ENCODE measurements at places on chromosomes 5 and 9.

DNA sequence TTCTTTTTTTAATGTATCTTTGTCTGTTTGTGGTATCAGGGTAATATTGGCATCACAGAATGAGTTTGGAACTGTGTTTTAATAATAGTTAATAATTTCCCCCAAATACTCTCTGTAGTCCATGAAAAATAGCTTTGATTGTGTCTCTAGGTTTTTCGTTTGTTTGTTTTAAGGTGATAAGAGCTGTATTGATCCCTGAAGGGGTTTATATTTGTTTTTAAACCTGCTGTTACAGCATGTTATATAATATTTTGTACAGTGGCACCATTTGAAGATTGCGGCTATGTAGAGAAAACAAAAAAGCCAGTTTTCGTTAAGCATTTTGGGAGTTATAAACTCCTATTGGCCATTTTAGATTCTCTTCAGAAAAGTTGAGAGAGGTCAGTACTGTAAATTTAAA lies 15.7 kb downstream of the PAM start:
- no peak for DNase-seq

- no peak for DNase-seq
Measured at GRCh38 chr5:107154593-107154992, 516.1 kb downstream of the EFNA5 start.

DNA sequence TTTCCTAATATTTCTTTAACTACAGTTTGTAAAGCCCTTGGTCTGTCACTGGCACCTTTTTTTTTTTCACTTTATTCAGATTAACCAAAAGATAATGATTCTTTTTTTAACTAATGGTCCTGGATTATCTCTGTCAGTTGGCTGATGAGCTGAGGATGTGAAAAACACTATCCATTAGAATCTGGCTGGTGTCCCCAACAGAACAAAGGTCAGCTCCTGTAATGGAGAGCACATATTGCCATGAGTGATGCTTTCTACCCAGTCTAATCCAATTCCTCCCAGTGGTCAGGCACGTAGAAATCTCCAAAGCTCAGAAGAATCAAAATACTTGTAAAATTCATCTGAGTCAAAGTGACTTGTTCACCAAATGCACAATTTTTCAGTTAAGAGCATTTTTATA lies 491.7 kb upstream of the PIK3R1 start:
- no peak for DNase-seq

DNA sequence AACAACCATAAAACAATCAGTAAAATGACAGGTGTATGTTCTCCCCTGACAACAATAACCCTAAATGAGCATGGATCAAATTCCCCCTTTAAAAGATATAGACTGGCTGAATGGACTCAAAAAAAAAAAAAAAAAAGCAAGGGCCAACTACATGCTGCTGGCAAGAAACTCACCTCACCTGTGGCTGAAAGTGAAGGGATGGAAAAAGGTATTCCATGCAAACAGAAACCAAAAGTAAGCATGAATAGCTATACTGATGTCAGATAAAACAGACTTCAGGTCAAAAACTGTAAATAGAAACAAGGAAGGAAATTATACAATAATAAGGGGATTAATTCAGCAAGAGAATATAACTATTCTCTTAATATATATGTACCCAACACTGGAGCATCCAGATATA lies 54.2 kb upstream of the SSBP2 start:
- DNase-seq = no peak

- no peak for DNase-seq
Measured at GRCh38 chr9:121348221-121348620, 21.8 kb downstream of the STOM start.

- no peak for DNase-seq
Measured at GRCh38 chr9:114061830-114062474, 16.1 kb downstream of the AMBP start.

- DNase-seq = no peak
Measured at GRCh38 chr5:156678484-156678883, 171.6 kb upstream of the PPP1R2B start.

DNA sequence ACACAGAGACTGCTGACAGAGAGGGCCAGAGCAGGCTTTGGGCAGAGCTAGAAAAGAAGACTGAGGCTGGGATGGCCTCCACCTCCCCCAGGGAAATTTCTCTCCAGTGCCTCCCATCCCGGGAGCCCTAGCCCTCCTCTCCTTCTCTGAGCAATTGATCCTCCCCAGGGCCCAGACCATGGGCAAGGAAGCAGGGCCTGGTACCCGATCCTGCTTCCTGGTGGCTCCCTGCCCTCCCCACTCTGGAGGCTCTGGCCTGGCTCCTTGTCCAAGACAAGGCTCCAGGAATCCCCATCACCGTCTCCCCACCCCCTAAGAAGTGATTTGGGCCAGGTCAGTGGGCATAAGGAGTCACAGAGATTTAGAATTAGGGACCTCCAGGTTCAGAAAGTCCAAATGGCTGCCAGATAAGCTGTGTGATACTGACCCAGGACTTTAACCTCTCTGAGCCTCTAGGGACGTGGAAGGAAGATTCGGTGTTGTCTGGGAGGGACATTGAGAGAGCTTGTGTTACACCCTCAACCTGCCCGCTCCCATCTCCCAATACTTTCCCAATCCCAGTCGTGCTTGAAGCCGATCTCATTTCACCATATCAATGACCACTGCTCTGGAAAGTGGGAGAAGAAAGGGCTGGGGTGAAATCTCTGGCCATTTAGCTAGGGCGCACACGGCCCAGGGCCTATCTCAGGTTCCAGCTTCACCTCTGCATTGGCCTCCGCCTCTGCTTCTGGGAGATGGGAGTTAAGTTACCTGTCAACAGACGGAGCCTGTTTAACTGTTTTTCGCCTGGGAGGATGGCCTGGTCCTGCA lies 25.8 kb upstream of the KIF12 start:
- DNase-seq = no peak

- DNase-seq = no peak
Measured at GRCh38 chr5:16593628-16594027, 23.2 kb downstream of the RETREG1 start.

DNA sequence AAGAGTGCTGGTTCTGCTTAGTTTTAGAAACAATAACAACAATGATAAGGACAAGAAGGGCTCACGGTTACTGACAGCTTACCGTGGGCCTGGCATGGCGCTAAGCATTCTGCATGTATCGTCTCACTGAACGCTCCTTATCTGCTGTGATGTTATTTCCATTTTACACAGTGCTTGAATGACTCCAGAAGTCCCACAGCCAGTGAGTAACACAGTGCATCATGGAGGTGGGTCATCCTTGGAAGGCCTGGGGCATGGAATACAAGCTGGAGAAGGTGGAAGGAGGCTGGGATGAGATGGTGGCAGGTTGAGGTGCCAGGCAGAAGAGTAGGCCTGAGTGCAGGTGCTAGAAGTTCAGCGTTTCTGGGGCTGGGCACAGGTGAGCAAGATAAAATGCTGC lies 36.5 kb upstream of the FAT2 start:
- no peak for DNase-seq

DNA sequence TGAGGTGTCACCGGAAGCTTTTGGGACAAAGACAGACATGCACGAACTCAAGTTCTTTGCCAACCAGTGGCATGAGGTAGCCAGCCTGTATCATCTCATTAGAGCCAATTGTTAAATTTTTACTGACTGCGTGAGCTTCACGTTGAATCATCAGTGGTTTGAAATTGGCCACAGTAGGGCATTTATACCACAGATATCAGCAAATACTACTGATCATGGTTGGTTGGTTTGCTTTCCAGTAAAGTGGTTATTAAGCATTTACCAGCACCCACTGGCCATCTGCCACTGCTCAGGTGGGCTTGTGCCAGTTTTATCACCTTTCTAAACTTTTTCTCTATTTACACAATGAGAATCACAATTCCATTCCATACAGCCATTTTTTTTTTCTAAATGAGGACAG lies 28.4 kb upstream of the SHC3 start:
- no peak for DNase-seq

- no peak for DNase-seq
Measured at GRCh38 chr5:33230467-33231078, 210.2 kb upstream of the TARS1 start.

DNA sequence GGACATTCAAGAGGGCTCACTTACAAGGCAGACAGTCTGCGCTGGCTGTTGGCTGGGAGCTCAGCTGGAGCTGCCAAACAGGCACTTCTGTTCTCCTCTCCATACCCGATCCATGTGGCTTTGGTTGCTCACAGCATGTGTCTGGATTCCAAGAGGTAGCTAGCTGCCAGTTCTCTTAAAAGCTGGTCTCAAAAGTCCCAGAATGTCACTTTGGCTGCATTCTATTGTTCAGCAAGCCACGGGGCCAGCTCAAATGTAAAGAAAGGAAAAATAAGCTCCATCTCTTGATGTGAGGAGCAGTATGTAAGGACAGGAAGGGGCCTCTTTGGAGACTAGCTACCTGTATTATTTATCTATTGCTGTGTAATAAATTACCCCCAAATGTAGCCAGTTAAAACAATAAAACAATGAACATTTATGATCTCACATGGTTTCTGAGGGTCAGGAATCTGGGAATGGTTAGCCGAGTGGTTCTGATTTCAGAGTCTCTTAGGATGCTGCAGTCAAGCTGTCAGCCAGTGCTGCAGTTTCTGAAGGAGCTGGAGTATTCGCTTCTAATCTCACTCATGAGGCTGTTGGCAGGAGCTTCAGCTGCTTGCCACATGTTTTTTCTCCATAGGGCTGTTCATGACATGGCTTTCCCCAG lies 112.7 kb upstream of the CLINT1 start:
- no peak for DNase-seq

GRCh38 chr9:104977580-104977979 lies 49.6 kb upstream of the ABCA1 start:
- DNase-seq = no peak

GRCh38 chr9:35048511-35048910 lies 23.9 kb downstream of the VCP start:
- no peak for DNase-seq

DNA sequence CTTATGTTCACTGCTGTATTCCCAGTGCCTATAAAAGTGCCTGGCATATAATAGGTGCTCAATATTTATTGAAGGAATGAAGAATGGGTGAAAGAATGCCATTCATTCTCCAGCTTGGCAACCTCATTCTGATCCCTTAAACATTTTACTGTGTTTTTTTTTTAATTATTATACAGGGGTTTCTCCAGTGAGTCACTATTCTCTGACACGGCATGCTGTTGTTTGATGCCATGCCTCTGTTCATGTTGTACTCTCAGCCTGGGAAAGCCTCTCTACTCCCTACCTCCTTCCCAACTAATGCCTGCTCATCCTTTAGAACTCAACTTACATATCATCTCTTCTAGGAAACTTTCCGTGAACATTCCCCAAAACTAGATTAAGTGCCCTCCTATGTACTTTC lies 70.2 kb upstream of the PHF24 start:
- DNase-seq = no peak

- no peak for DNase-seq
Measured at GRCh38 chr5:79653843-79654242, 35.8 kb upstream of the CMYA5 start.

- DNase-seq = no peak
Measured at GRCh38 chr5:121711416-121711815, 140.3 kb upstream of the FTMT start.

DNA sequence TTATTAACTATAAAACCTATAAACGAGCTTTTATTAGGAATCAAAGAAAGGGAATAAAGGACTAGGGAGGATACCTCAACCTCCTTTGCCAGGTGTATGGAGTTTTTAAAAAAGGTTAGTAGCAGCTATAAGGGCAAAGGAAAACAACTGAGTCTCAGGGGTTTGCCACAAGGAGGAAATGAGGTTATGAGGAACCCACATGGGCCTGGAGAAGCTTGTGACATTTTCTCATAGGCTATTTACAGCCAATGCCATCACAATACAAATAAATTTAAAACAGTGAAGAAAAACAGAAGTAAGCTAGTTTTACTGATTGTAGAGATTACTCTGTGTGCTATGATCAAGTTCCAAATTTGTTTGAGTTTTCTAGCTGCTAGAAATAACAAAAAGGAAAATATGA lies 92.6 kb downstream of the CDKN2A start:
- no peak for DNase-seq

DNA sequence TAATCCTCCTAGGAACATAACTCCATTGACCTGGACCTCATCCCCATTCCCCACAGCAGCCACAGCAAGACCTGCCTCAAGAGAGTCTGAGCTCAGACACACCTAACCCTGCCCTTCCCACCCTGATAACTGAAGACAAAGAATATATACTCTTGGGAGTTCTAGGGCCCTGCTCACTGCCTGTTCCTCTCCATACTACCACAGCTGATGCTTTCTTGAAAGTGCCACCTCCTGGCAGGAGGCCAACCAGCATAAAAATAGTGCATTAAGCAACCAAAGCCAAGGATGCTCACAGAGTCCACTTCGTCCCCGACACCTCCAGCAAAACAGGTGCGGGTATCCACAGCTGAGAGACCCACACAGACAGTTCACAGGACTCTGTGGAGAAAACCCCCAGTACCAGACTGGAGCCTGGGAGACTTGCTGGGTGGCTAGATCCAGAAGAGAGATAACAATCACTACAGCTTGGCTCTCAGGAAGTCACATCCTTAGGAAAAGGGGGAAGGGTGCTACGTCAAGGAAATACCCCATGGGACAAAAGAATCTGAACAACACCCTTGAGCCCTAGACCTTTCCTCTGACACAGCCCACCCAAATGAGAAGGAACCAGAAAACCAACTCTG lies 23.5 kb downstream of the FAM114A2 start:
- DNase-seq = no peak

GRCh38 chr5:82847562-82847961 lies 229.6 kb downstream of the TMEM167A start:
- no peak for DNase-seq

DNA sequence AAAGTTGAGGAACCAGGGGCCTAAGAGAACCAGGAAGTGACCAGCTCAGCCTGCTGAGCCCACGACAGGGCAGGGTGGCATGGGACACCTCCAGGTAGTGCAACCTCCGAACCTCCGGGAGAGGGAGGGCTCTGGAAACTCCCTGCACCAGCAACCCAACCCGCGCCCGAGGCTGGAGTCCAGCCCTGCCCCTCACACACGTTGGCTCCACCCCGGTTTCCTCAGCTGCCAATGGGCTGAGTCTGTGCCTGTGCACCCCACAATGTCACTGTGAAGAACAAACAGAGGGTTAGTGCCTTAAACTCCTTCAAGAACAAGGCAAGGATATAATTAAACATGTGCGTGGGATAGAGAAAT lies 17.0 kb upstream of the UNC5A start:
- DNase-seq = no peak

GRCh38 chr9:34522971-34523797 lies at the start of gene ENHO:
Gene ENHO (minus strand): TSS chr9:34522990. CDS start chr9:34521695, 1,295 bp downstream.
- DNase-seq = peak; percentile 79

GRCh38 chr9:120109242-120109641 lies 470.7 kb downstream of the CDK5RAP2 start:
- no peak for DNase-seq

- no peak for DNase-seq
Measured at GRCh38 chr5:88404405-88404804, 135.8 kb upstream of the TMEM161B start.

DNA sequence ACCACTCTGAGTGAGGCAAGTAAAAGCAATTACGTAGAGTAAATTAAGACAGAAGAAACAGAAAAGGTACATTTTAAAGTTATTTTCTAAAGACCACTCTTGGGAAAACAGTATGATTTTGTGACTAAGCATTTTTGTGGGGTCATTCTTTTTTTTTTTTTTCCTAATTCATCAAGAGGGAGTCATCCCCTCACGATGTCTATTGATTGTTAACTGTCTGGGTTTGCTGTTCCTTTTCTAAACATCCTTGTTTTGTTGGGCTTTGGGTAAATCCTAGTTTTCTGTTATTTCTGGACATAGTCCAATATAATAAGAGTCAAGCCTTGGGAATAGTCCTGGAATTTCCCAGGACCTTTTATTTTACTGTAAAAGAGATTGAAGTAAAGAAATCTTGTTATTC lies 63.8 kb downstream of the ANKRD55 start:
- no peak for DNase-seq
